ENCODE measurements at places on chromosomes 3 and 15.

DNA sequence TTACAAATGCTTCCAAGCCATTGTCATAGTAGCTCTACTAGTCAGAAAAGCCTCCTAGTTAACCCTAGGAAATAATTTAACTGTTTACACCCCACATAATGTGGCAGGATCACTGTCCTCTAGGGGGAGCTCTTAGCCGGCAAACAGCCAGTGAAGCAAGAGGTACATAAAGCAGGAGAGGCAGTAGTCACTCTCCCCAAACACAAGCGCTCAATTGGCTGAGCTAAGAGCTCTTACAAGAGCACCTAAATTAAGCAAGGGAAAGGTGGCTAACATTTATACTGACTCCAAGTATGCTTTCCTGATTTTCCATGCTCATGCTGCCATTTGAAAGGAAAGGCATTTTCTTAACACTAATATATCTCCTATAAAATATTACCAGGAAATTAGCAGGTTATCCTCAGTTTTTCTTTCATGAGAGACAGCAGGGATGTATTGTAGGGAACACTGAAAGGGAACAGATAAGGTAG lies 37.6 kb downstream of the NCEH1 start:
- peak; percentile 9 for DNase-seq

- no peak for DNase-seq
Observed at GRCh38 chr3:30733209-30733608, 126.8 kb downstream of the TGFBR2 start.

DNA sequence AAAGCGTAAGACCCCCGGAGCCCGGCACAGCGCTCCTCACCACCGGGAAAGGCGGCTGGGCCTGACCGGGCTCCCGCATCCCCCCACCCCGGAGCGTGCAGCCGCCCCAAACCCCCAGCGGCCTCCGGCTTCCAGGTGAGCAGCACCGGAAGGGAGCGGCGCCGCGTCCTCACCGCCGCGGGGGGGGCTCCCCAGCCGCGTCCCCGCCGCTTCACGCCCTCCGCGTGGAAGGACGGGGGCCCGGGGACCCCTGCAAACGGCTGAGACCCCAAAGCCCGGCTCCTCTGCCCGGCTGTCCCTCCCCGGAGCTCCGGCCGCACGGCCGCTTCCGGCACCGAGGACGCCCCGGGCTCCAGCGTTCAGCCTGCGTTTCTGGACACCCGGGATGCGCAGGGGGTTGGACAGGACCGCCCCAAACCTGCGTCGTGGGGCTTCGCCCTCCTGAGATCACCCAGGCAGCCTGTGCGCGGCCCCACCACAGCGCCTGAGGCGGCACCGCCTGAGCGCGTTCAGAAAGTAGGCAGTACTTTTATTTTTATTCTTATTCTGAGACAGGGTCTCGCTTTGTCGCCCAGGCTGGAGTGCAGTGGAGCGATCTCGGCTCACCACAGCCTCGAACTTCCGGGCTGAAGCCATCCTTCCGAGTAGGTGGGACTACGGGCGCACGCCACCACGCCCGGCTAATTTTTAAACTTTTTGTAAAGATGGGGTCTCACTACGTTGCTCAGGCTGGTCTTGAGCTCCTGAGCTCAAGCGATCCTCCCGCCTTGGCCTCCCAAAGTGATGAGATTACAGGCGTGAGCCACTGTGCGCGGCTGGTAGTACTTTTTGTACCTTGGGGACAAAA lies 51.6 kb upstream of the BLM start:
- DNase-seq = no peak

DNA sequence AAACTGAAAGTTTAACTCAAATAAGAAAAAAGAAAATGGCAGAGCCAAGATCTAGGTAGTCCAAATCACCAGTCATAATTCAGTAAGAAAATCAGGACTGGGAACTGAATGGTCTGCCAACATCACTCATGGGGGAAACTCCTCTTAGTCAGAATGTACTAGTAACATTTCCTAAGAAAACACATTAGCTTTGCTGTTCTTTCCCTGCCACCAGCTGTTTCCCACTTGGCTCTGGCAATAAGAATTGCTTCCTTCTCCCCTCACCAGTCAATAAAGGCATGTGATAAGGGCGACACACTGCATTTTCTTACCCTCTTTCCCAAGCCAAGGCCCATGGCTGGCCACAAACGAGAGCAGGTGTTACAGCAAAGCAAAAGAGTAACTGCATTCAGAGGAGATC lies 46.1 kb downstream of the PIK3R4 start:
- DNase-seq = no peak

Data from activated CD8-positive, alpha-beta memory T cell treated with anti-CD3 and anti-CD28 coated beads for 1 hour (primary cell).